ENCODE measurements at places on chromosomes 7 and 10.

DNA sequence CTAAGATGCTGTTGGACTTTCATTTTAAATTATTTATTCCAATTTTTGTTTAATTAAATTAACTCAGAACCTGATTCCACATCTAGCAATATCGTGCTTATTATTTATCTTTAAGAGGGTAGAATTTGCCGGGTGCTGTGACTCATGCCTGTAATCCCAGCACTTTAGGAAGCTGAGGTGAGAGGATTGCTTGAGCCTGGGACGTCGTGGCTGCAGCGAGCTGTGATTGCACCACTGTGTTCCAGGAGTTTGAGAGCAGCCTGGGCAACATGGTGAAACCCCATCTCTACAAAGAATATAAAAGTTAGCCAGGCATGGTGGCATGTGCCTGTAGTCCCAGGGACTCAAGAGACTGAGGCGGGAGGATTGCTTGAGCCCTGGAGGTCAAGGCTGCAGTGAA is 47.8 kb downstream of the ZFAND4 start:
- DNase-seq: peak; percentile 36

- no peak for DNase-seq
These were observed 7.6 kb upstream of the DEPP1 start for GRCh38 chr10:44986179-44986578.

DNA sequence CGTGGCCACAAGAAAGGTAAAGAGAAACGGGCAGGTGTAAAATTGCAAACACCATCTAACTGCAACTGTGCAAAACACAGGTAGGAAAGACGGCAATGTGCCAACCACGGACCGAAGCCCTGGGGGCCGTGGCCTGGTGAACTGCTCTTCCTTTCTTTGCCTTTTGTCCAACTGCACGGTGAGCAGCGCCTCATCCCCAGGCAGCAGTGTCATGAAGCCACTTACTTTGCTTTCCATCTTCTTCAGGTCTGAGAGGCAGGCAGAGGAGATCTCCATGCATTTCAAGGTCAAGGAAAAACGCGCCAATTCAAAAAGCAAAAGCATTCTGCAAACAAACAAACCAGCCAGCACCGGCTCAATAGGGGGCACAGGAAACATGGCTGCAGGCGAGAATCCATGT is 12.9 kb downstream of the CFAP46 start:
- no peak for DNase-seq

DNA sequence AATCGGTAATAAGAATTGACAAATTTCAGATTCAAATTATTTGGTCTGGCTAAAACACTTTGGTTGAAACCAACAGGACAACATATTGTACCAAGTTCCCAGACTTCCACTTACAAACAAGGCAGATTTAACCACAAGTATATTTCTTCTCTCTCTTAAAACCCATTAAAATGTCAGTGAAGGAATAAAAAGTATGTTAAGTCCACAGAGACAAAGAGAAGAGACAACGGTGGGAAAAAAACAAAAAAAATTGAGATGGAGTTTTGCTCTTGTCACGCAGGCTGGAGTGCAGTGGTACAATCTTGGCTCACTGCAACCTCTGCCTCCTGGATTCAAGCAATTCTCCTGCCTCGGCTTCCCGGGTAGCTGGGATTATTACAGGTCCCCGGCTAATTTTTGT is 16.3 kb downstream of the TM9SF3 start:
- no peak for DNase-seq

GRCh38 chr10:122089311-122090017 is 100.5 kb downstream of the TACC2 start:
- no peak for DNase-seq

DNA sequence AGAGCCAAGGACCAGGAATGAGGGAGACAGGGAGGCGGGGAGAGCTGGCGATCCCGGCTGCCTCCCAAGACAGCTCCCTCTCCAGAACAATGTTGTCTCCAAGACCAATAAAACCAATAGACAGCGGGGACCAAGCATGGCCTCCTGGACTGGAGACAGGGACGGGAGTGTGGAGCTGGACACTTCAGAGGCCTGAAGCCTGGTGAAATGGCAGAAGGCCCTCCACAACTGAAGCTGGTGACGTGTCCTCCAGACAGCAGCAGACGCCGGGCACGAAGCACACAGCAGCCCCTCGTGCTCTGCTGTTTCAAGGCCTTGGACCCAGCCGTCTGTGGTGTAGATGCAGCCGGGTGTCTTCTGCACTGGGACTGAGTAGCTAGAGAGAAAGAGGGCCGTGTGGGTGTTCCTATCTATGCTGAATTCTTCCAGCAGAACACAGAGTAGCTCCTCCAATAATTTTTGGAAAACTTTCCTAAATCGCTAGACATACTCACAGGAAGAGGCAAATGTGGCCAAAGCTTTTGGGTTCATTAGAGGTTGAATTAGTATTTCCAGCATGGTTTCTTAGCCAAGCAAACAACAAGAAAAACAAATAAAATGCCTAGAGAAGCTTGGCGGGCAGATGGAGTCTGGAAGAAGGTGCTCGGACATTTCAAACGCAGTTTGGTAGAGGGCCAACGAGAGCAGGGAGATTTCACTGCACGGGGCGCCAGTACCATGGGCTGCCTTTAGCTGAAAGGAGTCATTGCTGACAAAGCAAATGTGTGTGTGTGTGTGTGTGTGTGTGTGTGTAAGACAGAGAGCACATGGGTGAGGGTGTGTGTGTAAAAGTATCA is 570.4 kb downstream of the TCERG1L start:
- no peak for DNase-seq

DNA sequence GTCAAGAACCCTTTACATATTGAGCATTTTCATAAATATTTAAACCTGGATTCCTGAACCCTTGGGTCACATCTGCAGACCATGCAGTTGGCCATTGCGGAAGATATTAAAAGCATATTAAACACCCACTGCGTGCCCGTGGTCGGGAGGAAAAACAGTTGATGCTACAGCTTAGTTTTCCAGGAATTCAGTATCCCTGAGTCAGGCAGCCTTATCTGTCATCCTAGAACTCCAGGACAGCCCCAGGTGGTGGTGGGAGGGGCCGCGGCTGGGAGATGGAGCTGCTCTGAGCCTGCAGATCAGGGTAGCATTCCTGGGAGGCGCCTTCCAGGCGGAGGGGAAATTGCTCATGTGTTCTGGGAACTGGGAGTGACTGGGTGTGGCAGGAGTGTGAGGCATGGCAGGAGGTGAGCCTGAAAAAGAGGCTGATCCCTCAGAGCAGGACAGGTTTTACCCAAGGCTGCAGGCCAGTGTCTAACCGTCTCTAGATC is 222.9 kb upstream of the SH2B2 start:
- DNase-seq: no peak

GRCh38 chr7:137909042-137909441 is 62.3 kb upstream of the DGKI start:
- peak; percentile 10 for DNase-seq

- no peak for DNase-seq
These were observed 332.9 kb downstream of the PTEN start for GRCh38 chr10:88196291-88196690.

- no peak for DNase-seq
These were observed 41.4 kb downstream of the CAMK1D start for GRCh38 chr10:12390733-12391132.

DNA sequence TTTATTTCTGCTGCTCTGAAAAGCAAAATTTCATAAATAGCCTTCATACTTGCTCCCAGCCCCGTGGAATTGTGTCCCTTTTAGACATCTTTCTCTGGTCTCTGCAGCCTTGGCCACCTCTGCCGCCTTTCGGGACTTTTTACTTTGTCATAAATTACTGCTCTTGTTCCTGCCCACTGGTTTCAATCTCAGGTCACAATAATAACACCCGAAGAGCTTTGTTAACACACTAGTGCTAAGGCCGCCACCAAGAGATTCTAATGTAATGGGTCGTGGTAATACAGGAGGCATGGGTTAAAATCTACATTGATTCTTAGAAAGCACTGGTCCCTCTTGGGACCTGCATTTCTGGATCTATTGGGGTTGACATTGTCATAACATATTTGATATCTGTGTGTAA is 276.0 kb upstream of the VWC2 start:
- DNase-seq: no peak

DNA sequence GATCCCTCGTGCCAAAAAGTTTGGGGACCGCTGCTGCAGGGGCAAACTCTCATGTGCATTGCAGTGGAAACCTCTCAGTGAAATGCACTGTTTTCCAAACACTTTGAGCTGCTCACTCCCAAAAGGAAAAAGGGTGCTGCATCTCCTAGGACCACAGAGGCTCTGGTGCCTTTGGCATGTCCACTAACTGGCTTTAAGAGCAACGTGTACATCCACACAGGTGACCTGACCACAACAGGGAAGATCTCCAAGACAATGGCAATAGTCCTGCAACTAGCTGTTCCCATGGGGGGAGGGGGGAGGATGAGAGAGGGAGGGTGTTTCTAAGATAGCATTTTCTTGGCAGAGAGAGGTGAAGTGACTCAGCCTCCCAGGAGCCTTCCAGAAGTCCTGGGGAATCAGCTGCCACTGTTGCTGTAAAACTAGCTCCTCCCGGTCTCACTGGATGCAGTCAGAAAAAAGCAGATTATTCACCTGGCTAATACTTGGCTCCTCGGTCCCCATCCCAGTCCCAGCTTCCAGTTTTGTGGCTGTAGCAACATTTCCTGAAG is 181.7 kb downstream of the HECW1 start:
- DNase-seq: peak; percentile 87

DNA sequence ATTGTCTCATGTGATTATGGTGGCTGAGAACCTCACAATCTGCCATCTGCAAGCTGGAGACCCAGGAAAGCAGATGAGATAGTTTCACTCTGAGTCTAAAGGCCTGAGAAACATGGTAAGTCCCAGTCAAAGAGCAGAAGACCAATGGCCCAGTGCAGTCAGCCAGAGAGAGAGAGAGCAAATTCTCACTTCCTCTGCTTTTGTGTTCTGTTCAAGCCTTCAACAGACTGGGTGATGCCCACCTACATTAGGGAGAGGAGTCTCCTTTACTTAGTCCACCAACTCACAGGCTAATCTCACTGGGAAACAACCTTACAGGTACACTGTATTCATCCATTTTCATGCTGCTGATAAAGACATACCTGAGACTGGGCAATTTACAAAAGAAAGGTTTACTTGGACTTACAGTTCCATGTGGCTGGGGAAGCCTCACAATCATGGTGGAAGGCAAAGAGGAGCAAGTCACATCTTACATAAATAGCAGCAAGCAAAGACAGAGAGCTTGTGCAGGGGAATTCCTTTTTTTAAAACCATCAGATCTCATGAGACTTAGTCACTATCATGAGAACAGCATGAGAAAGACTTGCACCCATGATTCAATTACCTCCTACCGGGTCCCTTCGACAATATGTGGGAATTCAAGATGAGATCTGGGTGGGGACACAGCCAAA is 4.7 kb upstream of the FRMPD2 start:
- DNase-seq: no peak

DNA sequence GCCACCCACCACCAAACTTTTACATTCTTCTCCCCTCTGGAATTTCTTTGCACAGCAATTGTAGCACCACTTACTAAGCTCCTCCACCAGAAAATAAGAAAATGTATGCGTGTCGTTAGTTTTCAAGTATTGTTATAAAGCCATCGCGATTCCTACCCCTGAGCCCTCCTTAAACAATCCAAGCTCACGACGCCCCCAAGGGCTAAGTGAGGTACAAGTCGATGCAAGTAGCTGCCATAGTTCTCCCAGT is 1.3 kb downstream of the FRAT2 start:
- peak; percentile 58 for DNase-seq

GRCh38 chr10:61338146-61338545 is 115.0 kb downstream of the TMEM26 start:
- no peak for DNase-seq

- DNase-seq: no peak
These were observed 739.6 kb upstream of the GALNT17 start for GRCh38 chr7:70392256-70392876.

GRCh38 chr10:77457721-77458120 is 179.9 kb downstream of the KCNMA1 start:
- DNase-seq: no peak

DNA sequence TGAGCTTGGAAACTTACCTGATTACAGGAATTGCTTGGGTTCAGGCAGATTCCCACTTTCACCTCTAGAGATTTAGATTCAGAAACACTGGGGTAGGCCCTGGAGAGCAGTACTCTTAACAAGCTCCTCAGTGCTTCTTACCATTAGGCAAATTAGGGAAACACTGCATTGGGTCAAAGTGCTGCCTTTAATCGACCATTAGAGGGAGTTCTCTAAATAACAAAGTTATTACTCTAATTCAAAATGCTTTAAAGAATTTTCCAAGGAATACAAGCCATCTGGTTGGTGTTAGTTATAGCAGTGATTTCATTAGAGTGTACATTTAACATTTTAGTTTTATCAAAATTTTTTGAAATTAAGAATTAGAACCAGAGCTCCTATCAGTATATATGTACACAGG is 324.5 kb downstream of the GFRA1 start:
- DNase-seq: no peak

- peak; percentile 76 for DNase-seq
These were observed 473.5 kb upstream of the AKR1E2 start for GRCh38 chr10:4352414-4352961.

- DNase-seq: no peak
These were observed 337.4 kb upstream of the PODXL start for GRCh38 chr7:131893631-131894340.

DNA sequence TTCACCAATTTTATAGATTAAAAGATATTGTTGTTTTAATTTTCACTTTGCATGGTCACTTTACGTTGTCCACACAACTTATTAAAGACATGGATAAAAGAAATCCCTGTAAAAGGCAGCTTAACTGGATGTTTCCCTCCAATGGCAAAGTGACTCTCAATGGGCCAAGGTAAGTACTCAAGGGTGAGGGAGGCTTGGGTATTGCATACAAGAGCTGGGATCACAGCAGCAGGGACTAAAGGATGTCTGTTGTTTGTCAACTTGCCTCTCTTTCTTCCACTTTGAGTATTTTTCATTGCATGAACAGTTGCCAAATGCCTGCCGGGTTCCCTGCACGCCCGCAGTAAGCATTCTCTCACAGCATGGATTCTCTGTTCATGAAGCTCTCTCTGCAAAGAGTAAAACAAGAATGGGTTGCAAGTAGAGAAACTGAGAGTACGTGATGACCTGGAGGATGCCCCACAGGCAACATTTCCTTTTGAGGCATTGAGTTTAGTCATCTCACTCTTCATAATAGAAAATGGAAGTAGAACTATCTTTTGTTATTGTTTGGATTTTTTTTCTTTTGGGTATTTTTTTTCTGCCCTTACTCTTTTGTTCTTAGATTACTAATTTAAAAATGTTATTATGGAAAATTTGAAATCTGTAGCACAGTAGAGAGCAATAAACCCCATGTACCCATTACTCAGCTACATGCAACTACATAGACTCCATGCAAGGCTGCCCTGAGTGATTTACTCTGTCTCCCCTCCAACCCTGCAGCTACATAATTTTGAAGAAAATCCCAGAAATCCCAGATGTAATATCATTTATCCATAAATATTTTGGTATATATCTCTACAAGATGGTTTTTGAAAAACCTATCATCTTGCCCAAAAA is 26.3 kb downstream of the GPR141 start:
- DNase-seq: no peak
